ENCODE measurements at places on chromosomes 2 and 18. TPM values are rescaled to one million over a fixed set of nuclear protein-coding genes. Genes with fewer than 3 reads are reported as not detected.

Gene CLEC4F
- total RNA-seq, result not detected

Gene SP5
- 0.60 TPM for total RNA-seq

DNA sequence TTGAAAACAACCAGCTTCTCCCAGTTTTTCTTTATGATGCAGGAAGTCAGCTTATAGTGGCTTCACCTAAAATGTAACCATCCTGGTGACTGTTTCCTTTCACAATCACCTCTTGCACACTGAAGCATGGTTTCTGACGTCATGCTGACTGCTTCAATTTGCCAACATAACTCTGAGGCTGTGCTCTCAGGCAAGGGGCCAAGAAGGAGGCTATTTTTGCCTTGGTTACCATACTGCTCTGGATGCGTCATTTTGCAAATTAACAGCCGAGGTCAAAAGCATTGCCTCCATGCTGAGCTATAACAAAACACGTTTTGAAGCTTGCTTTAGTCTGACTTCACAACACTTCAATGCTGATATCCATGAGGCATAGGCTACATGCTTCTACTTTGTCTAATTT lies 397.8 kb downstream of the METTL4 start:
- peaks cover 3% of the 10 kb centered on the region for H3K27me3 ChIP-seq
- DNase-seq, result no peak
- H3K27ac ChIP-seq, result no peak overlapping the region
- H3K4me1 ChIP-seq, result peaks cover 5% of the 10 kb centered on the region
- no peaks in the 10 kb centered on the region for H3K36me3 ChIP-seq

GRCh38 chr18:3252843-3253242 lies 5.2 kb downstream of the MYL12A start:
- H3K4me3 ChIP-seq, result no peak overlapping the region
- H3K27me3 ChIP-seq, result no peaks in the 10 kb centered on the region
- peaks cover 35% of the 10 kb centered on the region for H3K36me3 ChIP-seq
- DNase-seq, result no peak

DNA sequence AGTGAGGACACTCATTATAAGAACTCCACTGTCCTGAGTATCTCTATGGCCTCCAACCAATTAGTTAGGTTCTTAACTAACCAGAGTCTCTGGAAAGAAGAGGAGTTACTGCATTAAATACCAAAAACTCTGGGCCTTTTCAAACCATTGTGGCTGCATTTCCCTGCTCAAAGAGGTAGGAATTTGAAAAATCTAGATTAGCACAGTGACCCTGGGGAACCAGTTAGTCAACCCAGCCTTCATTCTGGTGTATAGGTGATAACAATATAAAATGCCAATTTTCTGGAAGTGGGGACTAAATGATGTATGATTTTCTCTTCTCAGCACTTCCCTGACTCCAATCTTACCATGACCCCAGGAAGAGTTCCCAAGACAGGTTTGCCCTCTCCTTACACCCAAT lies 287.8 kb upstream of the SETBP1 start:
- peak overlapping the region; percentile 7 for H3K4me3 ChIP-seq
- no peaks in the 10 kb centered on the region for H3K36me3 ChIP-seq
- H3K27me3 ChIP-seq, result no peaks in the 10 kb centered on the region
- DNase-seq, result no peak
- H3K4me1 ChIP-seq, result peaks cover 21% of the 10 kb centered on the region

- H3K4me1 ChIP-seq, result no peaks in the 10 kb centered on the region
- H3K27me3 ChIP-seq, result no peaks in the 10 kb centered on the region
- no peaks in the 10 kb centered on the region for H3K36me3 ChIP-seq
- DNase-seq, result no peak
Observed at GRCh38 chr2:175698061-175698460, 304.0 kb downstream of the LNPK start.

Data from progenitor cell of endocrine pancreas (in vitro differentiated cells).